ENCODE measurements at places on chromosomes 2 and 18.

DNA sequence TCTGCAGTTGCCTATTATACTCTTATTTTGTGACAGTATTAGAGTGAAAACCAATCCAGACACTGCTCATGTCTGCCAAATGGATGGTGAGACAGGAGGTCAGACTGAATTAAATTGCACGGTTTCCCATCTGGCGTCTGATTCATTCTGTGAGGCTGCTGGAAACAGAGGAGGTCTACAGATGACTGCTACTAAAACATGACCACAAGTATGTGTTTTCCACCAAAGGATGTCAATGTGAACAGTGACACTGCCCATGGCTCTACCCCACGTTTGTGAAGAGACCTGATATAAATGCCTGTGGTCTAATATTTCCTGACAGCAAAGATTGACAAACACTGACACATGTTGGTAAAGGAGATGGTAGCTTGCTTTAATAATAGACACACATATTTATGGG, 104.3 kb upstream of the ST6GAL2 start:
- DNase-seq, result peak; percentile 81

DNA sequence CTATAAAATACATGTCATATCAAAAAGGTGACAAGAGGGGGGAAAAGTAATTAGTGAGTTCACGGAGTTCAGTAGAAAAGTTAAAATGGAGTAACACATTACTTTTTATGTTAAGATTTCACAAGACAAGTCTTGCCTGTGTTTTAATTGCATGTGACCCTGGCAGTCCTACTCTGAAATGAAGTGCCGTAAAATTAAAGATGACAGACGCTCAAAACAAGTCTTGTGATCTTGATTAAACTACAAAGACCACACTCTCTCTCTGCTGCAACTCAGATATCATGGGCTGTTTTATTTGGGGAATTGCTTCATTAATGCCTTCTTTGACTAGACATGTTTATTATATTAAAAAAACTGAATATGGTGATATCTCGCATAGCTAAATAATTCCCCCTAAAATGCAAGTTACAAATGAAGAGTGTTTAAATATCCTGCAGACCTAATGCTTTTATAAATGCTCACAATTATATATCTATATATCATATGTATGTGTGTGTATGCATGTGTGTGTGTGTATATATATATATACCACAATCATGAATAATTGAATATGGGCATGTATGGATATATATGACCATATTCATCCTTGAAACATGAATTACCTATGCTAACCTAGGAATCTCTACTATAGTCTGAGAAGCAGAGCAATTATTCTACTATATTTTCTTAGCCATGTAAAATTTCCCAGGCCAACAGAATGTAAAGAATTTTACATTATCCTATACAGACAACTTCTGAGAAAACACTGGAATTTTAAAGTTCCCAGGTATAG, 647.5 kb downstream of the ARHGAP15 start:
- no peak for DNase-seq

- DNase-seq, result no peak
Measured at GRCh38 chr18:37694516-37694915, 128.9 kb upstream of the CELF4 start.

DNA sequence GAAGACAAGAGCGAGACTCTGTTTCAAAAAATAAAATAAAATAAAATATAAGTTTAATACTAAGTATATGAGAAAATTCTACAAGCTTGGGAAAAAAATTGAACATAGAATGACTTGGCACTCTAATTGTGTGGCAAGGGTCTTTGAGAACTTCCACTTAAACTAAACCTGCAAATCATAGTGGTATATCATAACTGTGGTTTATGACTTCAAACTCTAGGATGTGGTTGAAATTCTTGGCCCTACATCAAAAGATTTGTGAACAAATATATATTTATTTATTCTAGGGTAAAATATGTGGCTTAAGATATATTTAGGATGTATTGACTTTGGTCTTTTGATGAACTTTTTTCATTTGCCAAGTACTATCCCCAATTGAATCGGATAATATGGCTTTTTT, 3.1 kb upstream of the FAM171B start:
- DNase-seq, result no peak

GRCh38 chr2:134129900-134130537, 123.9 kb upstream of the MGAT5 start:
- no peak for DNase-seq
